ENCODE measurements at places on chromosomes 11 and 22.

DNA sequence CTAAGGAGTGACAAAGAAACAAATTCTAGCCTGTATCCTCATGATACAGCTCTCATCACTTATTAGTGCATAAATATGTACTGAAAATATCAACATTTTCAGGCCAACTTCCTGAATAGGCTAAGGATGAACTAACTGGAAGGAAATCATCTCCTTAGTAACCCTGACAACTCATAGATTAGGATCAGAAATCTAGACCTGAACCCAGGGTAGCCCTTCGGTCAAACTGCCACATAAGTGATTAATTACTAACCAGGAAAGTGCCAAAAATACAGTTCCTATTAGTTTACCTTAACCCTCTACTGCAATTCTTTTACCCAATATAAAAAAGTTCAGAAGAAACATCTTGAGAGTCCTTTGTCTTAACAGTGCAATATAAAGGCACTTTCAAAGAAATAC lies 40.0 kb downstream of the AMBRA1 start:
- no peak overlapping the region for H3K4me3 ChIP-seq
- H3K4me1 ChIP-seq: peaks cover 4% of the 10 kb centered on the region
- H3K27ac ChIP-seq: no peak overlapping the region
- H3K36me3 ChIP-seq: no peaks in the 10 kb centered on the region
- DNase-seq: no peak
- no peaks in the 10 kb centered on the region for H3K27me3 ChIP-seq

DNA sequence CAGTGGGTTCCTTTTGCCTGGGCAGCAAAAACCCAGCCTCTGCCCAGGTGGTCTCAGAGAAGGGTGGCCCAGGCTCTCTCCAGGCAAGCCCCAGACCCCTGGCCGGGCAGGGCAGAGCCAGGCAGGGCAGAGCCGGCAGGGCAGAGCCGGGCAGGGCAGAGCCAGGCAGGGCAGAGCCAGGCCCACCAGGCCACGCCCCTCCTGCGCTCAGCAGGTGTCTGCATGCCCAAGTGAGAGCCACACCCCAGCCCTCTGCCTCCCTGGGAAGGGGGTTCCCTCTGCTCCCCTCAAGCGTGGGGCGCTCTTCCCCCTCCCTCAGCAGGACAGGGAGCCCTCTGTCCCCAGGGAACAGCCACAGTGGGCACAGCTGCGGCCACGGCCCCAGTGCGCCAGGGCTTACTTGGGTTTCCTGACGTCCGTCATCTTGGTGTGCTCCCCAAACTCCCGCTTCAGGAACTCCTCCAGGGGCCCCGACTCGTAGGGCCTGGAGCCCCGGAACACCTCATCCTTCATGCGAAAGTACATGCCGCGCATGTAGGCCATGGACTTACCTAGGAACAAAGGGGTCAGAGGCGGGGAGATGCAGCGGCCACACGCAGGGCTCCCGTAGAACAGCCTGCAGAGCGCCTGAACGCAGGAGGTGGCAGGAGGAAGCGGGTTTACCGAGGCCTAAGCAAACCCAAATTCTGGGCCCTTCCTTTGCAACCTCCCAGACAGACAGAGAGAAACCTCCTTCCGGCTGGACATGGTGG lies 10.1 kb upstream of the BAIAP2L2 start:
- H3K27ac ChIP-seq: no peak overlapping the region
- H3K36me3 ChIP-seq: no peaks in the 10 kb centered on the region
- H3K4me1 ChIP-seq: no peaks in the 10 kb centered on the region
- peak; percentile 40 for DNase-seq
- no peaks in the 10 kb centered on the region for H3K27me3 ChIP-seq

GRCh38 chr11:28346209-28346608 lies 238.0 kb downstream of the METTL15 start:
- no peak for DNase-seq
- H3K27ac ChIP-seq: no peak overlapping the region
- H3K4me1 ChIP-seq: no peaks in the 10 kb centered on the region
- H3K4me3 ChIP-seq: no peak overlapping the region

- peaks cover 3% of the 10 kb centered on the region for H3K36me3 ChIP-seq
- DNase-seq: no peak
- H3K27me3 ChIP-seq: no peaks in the 10 kb centered on the region
- no peak overlapping the region for H3K4me3 ChIP-seq
Measured at GRCh38 chr11:106012744-106013143, 9.3 kb downstream of the MSANTD4 start.

DNA sequence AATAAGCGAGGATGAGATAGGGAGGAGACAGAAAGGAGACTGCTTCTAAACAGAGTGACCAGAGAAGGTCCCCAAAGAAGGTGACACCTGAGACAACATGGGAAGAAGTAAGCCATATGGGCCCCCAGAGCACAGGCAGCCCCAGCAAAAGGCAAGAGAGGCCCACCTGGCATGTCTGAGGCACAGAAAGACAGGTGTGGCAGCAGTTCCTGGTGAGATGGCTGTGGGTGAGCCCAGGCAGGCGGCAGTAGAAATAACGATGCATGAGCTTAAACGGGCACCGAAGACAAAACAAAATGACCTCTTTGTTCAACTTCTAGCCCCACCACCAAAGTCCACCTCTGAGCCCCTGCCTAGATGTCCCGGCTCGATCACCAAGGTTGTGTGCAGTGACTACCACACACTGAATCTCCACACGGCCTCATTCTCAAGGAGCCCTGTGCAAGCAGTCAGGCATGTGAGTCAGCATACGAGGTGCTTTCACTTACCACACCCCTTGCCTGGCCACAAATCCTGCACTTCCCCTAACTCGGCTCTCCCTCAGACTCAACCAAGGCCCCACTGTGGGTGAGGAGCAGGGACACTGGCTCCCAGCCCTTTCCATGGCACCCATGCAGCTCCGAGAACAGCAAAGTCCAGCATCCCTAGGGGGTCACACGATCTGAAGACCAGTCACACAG lies 77.6 kb downstream of the PACSIN2 start:
- H3K36me3 ChIP-seq: no peaks in the 10 kb centered on the region
- peaks cover 11% of the 10 kb centered on the region for H3K4me1 ChIP-seq
- H3K4me3 ChIP-seq: no peak overlapping the region
- no peaks in the 10 kb centered on the region for H3K27me3 ChIP-seq

Measured in aorta (tissue), 5 donors.